ENCODE measurements at places on chromosomes 12 and 14.

- no peak for DNase-seq
These were observed 1.9 kb downstream of the TMTC3 start for GRCh38 chr12:88144037-88144436.

DNA sequence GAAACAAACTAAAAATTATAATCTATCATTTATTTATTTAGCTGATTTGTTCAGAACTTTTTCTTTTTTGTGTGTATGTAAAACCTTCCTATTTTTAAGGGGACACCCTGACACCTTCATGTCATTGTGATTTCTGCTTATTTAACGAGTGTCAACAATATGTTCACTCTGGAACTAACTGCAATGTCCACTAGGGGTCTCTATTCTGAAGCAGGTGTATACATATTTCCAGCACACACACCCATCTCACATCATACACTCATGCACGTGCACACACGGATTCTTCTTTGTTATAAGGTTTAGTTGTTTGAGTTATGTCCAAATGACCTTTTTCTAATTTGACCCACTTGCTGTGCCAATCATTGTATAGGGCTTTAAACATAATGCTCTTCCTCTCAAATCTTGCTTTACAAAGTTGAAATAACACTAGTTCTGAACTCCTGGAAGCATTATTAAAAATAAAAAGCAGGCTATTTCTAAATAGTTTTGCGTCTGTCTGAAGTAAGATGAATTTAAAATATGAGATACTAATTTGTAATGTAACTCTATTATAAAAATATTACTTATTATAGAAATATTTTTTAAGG lies 15.5 kb downstream of the E2F7 start:
- DNase-seq: no peak

DNA sequence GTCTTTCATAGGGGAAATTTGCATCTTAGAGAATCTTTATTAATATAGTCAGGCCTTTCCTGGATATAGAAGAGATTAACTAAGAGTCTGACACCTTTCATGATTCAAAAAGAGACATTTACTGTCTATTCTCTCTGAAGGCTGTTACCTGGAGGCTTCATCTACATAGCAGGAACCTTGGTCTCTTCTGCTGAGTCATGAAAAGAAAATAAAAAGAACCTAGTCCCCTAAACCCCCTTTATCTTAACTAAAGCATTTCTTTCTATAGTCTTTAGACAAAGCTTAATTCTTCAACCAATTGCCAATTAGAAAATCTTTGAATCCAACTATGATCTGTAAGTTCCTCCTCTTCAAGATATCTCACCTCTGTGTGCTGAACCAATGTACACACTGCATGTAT lies 33.1 kb downstream of the RPS29 start:
- no peak for DNase-seq

GRCh38 chr12:4932576-4932975 lies 22.9 kb downstream of the KCNA1 start:
- DNase-seq: no peak

DNA sequence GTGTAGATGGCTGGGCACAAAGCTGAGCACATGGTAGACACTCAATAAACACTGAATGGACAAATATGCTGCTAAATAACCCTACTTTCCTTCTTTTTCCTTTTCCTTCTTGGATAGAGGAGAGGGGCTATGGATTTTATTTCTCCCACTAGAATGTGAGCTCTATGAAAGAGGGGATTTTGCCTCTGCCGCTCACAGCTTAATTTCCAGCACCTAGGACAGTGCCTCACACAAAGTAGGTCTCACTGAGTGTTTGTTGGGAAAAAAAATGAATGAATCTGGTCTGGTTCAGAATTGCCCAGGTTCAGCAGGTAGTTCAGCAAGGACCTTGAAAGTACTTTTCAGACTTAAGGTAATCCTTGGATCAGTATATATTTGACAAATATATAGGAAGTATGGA lies 65.5 kb downstream of the WSCD2 start:
- no peak for DNase-seq

GRCh38 chr12:56995201-56995929 lies 11.0 kb downstream of the ZBTB39 start:
- DNase-seq: no peak

- no peak for DNase-seq
These were observed 19.2 kb downstream of the IL26 start for GRCh38 chr12:68206446-68206845.

DNA sequence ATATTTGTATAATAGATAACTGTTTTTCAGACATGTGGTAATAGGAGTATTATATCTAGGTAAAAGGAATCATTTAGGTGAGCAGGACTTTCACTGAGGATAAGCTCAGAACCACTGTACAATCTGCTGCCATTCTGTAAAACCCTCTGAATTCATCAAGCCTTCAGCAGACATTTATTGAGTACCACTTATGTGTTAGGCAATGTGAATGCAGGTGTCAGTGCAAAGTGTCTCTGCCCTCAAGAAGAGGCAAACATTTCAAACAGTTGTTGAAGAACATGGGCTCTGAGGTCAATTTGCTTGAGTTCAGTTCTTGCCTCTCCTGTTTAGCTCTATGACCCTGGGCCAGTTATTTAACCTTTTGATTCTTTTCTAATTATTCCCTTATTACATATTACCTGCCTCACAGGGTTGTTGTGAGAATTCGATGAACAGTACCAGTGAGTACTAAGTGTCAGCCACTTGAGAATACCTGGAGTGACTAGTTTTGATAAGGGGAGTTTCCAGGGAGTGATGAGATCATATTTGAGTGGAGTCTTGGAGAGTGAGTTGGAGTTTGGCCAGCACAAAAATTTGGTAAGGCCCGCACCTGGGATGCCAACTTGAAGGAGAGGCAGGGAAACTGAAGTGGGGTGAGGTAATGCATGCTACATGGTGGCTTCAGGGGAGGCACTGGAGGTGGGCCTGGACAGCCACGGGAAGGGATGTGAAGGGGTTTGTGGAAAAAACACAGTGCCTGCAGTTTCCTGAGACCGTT lies 33.7 kb downstream of the RASSF8 start:
- DNase-seq: no peak

DNA sequence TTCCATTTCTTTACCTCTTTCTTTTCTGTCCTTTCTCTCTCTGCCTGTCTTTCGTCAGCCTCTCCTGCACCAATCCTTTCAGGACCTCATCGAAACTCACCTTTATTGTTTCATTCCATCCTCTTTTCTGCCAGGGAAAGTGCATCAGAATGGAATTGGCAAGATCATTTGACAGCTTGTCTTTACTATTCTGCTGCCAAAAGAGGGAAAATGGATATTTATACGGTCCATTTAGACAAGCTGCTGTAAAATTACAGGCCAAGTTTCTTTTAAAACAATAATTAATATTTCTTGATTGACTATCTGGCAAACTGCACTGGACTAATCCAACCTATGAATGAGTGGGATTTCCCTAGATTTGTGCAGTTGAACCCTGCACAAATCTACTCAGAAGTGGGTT lies 7.6 kb upstream of the SRGAP1 start:
- DNase-seq: no peak

- no peak for DNase-seq
These were observed 42.0 kb downstream of the TRAF3 start for GRCh38 chr14:102819176-102819628.

GRCh38 chr12:122895320-122895703 lies 612 bp downstream of the VPS37B start:
- DNase-seq: no peak

DNA sequence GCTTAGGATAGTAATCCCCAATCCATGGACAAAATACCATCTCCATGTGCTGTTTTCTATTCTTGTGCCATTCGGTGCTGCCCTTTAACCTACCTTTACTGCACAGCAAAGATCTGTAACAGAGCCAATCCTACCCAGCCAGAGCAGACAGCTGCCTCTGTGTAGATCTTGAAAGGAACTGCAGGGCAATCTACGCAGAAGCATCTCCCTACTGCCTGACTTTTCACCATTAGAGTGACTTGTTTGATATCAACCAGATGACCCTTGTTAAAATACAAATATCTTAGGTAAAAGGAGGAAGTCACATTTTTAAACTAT lies 33.9 kb upstream of the PPM1A start:
- no peak for DNase-seq

DNA sequence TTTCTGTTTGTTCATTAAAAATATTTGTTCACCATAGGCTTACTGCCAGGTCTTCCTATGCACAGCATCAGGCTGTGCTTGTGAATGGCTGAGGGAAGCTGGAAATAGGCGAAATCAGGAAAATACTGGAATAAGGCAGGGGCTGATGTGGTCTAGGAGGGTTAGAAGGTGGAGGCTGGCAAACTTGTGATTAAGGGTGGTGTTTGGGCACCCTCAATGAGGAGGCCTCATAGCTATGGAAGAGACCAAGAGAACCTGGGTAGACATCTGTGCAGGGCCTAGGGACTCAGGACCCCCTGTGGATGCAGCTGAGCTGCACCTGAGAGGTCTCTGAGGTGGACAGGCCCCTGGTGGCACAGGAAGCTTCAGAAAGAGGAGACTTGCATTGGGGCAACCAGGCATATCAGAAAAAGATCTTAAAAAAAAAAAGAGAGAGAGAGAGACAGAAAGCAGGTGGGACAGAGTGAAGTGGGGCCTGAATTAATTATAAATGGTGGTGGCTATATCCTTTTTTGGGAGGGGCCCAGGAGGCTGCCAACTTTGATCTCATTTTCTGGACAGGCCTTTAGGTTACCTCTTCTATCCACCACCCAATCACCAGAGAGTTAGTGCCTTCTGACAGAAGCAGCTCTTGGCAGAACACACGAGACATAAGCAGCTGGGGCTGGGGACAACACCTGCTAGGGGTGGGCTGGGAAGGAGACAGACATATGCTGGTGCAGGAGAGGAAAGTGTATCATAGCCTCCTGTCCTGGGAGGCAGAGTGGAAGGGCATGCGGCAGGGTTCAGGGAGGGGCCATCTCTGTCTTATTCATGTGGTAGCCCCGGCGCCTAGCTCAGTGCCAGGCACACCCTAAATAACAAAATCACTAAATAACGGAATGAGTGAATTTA lies 46.7 kb upstream of the ATP23 start:
- no peak for DNase-seq

DNA sequence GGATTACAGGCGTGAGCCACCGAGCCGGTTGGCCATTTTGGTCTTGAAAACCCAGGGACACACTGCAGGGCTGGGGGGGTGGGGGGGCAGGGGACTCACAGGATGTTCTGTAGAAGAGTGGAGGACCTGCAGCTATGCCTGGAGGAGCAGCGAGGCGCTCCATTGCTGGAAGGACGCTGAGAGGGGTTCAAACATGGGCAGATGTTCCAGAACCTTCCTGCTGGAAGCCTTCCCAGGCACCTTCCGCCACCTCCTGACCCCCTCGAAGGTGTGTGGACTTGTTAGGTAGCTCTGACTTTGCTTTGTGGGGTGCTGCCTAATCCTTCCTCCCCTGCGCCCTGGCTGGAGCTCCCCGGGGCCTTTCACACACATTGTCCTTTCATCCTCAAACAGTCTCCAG lies 19.6 kb upstream of the PPP1R13B start:
- DNase-seq: no peak

- no peak for DNase-seq
These were observed 4.9 kb downstream of the PHLDA1 start for GRCh38 chr12:76026643-76027063.

- DNase-seq: no peak
These were observed 417.2 kb upstream of the NOVA1 start for GRCh38 chr14:27015065-27015464.
